ENCODE measurements at places on chromosomes 7 and 10.

DNA sequence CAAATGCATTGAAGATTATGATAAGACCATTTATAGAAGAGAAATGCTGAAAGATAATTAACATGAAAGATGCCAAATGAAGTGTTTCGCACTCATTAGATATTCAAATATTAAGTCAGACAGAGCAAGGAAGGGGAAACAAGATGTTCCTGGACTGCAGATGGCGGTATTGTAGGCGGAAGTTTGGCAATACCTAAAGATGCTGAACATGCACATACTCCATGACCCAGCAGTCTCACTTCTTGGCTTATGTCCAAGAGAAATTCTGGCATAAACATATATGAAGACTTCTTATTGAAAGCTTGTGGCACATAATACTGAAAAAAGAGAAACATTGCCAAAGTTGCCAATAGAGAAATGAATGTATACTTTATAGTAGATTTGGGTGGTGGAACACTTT lies 325.4 kb upstream of the SEMA3C start:
- no peak for DNase-seq

DNA sequence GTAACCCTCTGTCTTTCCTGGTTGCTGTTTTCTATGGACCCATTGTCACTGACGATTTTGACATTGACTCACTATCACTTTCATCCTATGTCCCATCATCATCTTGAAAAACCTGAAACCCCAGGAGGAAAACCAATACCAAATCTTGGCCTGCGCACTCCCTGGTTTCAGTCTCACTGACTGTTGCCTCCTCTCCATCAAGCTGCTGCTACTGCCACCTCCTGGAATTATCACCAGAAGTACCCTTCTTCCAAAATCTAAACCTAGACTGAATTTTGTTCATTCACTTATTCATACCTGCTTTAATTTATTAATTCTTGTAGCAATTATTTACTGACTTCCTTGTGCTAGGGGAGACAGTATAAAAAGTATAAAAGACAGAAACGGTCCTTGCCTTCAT lies 44.5 kb upstream of the ACBD5 start:
- no peak for DNase-seq

- DNase-seq = no peak
These were observed 1111.0 kb downstream of the XPNPEP1 start for GRCh38 chr10:108812296-108812695.

- no peak for DNase-seq
These were observed 139.6 kb downstream of the PTPN20 start for GRCh38 chr10:47050618-47051455.

DNA sequence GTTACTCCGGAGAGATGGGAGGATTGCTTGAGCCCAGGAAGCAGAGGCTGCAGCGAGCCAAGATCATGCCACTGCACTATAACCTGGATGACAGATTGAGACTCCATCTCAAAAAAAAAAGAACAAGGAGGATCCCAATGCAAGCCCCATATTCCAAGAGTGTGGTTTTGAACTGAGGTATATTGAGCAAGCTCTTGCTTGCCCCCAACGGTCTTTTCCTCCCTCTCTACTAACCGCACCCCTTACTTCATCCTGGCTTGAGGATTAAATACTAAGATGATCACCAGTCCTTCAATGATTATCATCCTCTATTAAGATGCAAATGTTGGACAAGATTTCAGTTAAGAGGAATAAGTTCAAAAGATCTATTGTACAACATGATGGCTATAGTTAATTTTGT lies 12.5 kb upstream of the SRGN start:
- DNase-seq = no peak
